Fibroblast of pulmonary artery (primary cell): ENCODE measurements at places on chromosomes 6 and 20.
A peak's percentile ranks its signal among the peaks of the same experiment; 100 is the strongest.

DNA sequence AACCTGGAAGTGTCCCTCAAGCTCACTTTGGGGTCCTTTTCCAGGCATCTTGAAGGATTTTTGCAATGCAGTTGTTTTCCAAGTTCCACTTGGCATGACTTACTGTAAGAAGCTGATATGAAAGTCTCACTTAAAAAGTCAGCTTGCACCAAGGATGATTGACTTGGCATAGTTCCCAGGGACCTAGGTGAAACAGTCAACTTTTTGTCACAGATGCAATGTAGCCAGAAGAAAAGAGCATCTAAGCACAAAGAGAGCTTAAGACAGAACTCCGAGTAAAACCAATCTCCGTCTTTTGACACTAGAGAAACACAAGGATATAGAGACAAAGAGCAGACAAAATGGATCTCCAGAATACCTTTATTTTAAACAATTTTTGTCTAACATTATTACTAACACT is 2.6 kb upstream of the ZSCAN12 start:
- no peak for DNase-seq

DNA sequence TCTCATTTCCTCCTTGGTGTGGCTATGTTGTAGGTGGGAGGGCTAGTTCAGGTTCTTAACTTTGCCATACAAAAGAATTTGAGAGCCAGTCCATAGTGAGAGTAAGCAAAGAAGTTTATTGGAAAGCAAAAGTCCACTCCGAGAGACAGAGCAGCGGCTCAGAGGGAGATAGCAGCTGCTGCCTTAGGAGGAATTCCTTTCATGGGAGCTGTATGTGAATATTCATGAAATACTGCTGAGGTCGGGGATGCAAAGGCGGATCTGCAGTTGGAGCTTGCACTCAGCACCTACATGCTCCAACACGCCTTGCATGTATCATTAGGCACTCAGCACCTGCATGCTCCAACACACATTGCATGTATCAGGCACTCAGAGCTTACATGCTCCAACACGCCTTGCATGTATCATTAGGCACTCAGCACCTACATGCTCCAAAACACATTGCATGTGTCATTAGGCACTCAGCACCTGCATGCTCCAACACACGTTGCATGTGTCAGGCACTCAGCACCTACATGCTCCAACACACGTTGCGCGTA is 54.9 kb downstream of the CDH4 start:
- DNase-seq, result no peak

- peak; percentile 32 for DNase-seq
Observed at GRCh38 chr6:36353411-36353915, 16.8 kb upstream of the BNIP5 start.

DNA sequence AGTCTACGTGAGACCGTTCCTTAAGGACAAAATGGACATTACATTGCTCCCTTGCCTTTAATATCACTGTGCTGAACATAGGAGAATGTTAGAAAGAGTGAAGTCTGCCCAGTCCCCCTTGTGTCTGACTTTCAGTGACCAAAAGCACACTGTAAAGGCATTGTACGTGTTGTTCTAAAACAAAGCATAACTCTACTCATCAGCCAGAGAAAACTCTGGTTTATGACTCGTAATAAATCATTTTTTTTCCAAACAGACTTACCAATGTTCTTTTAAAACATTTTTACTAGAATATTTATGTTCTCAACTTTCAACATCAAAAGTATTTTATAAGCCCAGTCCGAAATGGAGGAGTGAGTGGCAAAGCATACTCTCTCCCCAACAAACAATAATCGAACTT is 262.5 kb downstream of the GJA1 start:
- no peak for DNase-seq

GRCh38 chr6:54404791-54405190 is 96.5 kb downstream of the TINAG start:
- DNase-seq, result no peak

DNA sequence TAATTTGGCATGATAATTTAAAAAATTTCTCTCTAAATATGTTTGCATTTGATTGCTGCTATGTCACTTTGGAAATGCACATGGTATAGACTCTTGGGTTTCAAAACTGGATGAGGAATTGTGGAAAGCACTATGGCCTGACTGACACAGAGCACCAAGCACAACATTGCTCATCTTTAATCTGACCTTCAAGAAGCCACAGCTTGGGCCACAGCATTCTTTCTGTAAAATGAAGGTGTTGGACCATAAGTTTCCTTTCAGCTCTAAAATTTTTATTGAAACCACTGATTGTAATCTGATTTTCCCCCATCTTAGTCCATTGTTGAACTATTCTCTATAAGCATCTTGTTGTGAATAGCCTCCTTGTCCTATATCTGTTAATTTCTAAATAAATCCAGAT is 41.0 kb downstream of the QKI start:
- no peak for DNase-seq

DNA sequence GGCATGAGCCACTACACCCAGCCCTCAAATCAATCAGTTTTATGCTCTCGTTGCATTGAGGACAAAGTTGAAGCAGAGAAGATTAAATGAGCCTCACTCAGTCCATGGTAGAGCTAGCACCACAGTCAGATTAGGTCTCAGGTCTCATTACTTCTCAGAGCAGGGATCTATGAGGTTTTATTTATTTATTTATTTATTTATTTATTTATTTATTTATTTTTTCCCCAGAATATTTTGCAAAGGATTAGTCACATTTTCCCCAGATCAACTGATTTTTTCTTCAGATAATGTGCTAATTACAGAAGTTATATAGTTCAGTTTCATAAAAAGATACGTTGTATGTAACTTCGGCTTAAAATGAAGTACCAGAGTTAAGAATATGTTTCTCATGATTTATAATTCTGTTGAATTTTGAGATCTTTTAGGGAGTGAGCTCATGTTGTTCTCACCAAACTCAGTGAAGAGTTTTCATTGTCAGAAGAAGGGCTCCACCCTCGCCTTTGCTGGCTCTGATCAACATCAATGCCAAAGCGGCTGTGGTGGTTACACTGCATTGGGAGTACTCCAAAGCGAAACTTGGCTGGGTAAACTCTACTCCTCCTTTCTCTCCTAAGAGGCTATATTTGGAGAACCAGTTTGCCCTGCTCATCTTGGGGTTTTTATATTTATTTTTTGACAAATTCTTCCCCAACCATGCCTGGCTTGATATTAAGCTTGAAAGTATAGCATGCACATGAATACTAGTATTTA is 12.9 kb upstream of the ID4 start:
- DNase-seq, result no peak

DNA sequence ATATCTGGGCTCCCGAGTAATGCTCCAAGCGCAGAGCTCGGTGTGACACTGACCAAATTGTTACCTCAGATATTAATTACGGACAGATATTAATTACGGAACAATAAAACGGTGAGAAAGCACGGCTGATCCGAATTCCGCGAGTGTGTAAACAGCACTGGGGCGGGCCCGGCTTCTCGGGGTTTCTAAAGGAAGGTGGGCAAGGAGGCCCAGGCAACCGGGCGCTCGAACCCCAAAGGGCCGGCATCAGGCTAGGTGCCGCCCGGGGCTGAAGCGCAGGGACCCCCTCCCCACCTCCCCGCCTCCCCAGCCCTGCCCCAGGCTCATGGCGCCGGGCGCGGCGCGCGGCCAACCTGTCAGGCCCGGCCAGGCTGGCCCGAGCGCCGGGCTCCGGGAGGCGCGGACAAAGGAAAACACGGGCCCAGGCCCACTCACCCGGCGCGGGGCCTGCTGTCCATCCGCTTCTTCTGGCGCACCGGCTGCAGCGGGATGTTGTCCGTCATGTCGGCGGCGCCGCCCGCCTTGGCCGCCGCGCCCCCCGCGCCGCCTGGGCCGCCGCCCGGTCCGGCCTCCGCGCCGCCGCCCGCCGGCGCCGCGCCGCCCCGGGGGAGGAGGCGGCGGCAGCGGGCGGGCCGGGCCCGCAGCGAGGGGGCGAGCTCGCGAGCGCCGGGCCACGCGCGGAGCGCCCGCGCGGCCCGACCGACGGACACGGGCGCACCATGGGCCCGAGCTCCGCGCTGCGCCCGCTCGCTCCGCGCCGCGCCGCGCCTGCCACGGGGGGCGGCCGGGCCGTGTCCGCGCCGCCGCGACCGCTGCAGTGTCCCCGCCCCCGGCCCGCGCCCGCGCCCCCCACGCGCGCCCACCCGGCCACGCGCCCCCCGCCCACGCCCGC is at the start of gene ATP9A:
TSS of gene ATP9A (minus strand) at position 524 of the 892 bp plus-strand sequence. CDS start at position 503, 21 bp downstream.
- peak; percentile 31 for DNase-seq

- no peak for DNase-seq
Observed at GRCh38 chr20:36989797-36990196, 38.3 kb upstream of the SAMHD1 start.

DNA sequence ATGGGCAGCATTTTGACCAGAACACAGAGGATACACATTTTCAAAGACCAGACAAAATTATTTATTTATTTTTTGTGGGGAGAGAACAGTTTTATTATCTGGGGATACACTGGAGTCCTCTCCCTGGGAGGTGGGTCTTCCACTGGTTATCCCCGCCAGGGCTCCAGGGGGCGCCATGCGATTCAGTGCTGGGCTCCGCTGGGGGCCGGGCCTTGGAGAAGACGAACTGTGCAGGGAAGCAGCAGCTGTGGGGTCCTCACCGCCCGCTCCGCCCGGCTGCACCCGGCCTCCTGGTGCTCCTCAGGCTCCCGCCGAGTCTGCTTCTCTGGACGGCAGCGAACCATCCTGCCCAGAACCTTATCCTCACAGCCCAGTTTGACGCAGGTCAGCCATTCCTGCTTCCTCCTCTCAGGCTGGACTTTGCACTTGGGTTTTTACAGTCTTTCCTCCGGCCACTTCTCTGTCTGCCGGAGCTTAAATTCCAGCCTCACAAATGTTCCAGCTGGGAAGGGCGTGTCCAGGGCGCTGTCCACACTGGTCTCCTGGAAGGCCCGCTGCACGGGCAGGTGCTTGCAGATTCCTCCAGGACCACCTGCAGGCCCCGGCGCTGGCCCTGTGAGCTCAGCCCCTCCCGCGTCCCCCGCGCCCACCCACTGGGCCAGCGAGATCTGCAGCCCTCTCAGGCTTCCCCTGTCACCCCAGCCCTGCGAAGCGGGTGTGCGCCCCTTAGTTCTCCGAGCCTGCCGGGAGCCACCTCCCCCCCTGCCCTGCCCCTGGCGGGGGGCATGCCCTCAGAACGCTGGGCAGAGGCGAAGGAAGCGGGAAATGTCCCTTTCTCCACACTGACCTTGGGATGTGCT is 1830.0 kb upstream of the DEFB115 start:
- DNase-seq, result no peak

- DNase-seq, result peak; percentile 25
Observed at GRCh38 chr6:20706238-20706938, 172.1 kb downstream of the CDKAL1 start.

- DNase-seq, result no peak
Observed at GRCh38 chr6:36380166-36380565, 7.3 kb downstream of the ETV7 start.

DNA sequence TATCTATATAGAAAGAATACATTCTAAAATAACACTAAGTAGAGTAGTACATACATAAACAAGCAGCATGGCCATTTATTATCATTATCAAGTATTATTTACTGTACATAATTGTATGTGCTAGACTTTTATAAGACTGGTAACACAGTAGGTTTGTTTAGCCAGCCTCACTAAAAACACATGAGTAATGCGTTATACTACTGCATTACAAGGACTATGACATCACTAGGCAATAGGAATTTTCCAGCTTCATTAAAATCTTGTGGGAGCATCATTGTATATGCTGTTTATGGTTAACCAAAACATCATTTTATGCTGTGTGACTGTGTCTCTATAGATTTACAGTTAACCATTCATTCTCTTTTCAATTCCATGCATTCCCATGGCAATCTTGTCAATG is 131.7 kb upstream of the HDGFL1 start:
- no peak for DNase-seq

GRCh38 chr20:38523697-38524096 is 51.1 kb downstream of the RALGAPB start:
- peak; percentile 58 for DNase-seq

- no peak for DNase-seq
Observed at GRCh38 chr6:97535800-97536199, 252.8 kb upstream of the MMS22L start.

- DNase-seq, result no peak
Observed at GRCh38 chr6:14664112-14664601, 546.6 kb downstream of the CD83 start.
